ENCODE measurements at places on chromosomes 13 and 19. TPM values are rescaled to one million over a fixed set of nuclear protein-coding genes. Genes with fewer than 3 reads are reported as not detected.
A peak's percentile ranks its signal among the peaks of the same experiment; 100 is the strongest.

DNA sequence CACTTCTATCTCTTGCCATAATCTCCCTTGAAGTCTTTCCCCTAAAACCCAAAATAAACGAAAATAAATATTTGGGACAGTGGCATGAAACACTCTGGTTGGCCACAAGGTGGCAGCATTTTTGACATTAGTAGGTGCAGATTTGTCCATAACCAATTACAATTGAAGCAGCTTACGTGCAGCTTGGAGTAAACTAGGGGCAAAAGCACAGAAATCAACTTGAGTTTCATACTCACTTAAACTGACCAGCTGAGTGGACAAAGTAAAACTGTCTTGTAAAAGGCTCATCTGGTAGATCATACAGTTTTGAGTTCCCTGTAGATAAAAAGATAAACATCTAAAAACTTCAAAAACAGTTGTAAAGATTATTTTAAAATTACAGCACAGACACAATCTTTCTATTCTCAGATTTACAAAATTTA, 18.8 kb downstream of the PDCD5 start:
- peak; percentile 14 for DNase-seq

- no peak for DNase-seq
Measured at GRCh38 chr19:47406711-47407416, 12.5 kb downstream of the MEIS3 start.

Gene C19orf33
- 15.5 TPM for total RNA-seq

Gene KIR2DL4
- total RNA-seq, result not detected

Gene APOE
- 503 TPM for total RNA-seq
